ENCODE measurements at places on chromosomes 16 and 17.

DNA sequence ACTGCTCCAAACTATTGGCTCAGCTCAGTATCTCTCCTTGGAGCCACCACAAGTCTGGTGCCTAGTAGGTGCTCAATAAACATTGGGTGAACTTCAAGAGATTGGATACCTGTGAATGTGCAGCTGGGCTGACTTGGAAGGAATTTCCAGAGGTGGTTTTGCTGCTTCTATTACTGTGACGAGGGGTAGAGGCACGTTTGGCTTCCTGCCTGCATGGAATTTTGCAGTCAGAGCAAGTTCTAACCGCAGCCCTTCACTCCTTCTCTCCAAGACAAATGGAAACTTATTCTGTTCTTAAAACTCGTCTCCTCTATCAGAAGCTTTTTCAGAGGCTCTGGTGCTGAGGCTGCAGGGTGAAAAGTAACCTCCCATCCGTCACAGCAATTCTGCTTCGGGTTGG, 342.5 kb downstream of the CPPED1 start:
- no peak for DNase-seq

DNA sequence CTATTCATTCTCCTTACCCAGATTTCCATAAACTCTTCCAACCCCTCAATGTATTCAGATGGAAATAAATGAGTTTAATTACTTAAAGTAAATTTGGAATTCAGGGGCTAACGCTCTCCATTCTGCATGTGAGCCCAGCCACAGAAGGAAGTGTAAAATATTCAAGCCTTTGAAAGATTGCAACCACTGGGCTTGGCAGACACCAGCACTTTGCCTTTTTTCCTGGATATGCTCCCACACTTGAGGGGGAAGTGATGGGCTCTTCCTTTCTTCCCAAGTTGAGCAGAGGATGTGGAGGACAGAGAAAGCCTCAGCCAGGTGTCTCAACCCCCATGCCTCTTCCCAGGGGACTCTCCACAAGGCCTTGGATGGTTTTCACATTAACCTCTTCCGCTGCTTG, 825.1 kb upstream of the EEF2KMT start:
- no peak for DNase-seq

GRCh38 chr17:41771389-41772206, 14.9 kb downstream of the JUP start:
- no peak for DNase-seq

DNA sequence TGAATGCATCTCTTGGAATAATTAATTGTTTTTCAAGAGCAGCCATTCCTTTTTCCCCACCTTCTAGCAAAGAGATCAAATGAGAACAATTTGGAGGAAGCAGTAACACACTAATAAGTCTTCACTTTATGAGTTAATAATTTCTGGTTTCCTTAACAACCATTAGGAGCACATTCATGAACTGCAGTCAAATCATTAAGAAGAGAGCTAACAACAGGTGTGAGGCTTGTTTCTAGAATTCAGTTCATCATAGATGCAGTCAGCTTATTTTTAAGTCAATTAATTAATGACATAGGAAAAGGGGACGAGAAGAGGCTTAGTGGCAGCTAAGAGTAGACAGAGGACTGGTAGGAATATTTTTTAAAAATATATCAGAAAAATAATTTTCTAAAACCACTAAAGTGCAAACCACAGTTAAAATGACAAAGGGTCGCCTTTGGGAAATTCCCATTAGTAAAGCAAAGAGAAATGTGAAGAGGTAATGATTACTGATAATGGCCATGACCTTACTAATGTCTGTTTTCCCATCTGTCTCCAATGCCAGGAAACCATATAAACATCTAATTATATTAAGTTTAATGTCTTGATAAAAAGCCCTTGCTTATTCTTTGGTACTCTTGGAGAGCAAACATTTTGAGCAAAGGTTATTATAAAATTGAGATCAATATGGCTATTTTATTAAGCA, 184.2 kb downstream of the KCNJ2 start:
- no peak for DNase-seq

GRCh38 chr17:82338858-82339633, 5.5 kb upstream of the SECTM1 start:
- peak; percentile 61 for DNase-seq

DNA sequence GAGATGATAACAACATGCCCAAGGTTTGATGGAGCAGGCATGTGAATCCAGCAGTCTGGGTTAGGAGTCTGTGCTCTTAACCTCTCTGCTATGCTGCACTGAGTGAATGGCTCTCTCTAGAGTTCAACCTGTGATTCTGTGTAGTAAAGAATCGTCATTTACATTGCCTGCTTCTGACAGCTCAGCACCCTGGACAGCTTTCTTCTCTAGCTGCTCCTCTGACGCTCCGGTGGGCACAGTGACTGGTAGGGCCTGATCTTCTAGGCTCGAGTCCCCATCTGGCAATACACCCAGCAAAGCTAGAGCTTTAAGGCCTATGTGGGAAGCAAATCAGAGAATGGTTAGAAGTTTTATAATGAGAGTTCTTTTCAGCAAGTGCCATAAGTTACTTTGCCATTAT, 85.3 kb upstream of the ATP2A3 start:
- DNase-seq = no peak

- no peak for DNase-seq
These were observed 80.8 kb upstream of the TRAP1 start for GRCh38 chr16:3797904-3798811.

GRCh38 chr17:67470163-67470562, 93.1 kb downstream of the PITPNC1 start:
- no peak for DNase-seq

DNA sequence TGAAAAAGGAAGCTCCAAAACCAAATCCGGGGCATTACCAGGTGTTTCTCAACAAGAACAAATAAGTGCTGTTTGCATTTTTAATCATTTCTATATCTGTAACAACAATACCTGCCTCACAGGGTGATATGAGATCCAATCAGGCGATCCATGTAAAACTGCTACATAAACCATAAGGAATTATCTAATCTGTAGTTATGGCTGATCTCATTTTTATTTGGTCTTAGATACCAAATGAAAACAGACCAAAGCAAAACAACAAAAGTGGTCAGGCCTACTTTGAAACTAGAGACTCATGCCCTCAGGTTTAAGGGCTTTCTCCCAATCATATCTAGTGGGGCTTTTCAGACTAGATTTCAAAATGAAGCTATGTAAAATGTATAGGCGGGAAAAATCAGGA, 28.3 kb downstream of the XPO6 start:
- DNase-seq = no peak

DNA sequence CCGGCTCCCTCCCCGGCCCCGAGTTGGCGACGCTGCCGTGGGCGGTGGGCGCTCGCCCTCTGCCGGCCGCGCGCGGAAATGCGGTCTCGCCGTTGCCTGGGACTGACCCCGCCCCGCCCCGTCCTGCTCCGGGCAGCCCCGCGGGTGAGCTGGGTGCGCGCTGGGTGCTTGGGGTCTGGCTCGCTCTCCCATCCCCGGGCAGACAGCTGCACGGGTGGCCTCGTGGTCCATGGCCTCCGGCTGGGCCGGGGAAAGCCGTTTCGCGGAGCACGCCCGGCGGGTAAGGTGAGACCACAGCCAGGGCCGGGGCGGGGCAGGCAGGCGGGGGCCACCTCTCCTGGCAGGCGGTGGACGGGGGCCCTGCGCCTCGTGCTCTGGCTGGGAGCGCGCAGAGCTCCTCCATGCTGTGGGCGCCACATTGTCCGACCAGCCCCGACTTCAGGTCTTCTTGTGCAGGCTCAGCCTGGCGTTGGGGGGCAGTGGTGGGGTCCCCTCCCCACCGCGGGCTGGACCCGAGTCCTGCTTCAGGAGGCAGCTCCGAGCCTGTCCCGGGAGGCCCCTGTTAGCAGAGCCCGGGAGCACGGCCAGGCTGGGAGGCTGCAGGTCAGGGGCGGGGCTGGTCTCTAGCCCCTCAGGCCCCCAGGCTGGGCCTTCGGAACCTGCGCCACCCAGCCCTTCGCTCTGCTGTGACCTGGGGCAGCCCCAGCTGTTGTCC, 7.0 kb upstream of the C1QTNF8 start:
- DNase-seq = no peak

Measured in putamen (tissue), 1 donor.